ENCODE measurements at places on chromosomes 5 and 9. TPM values are rescaled to one million over a fixed set of nuclear protein-coding genes. Genes with fewer than 3 reads are reported as not detected.
A peak's percentile ranks its signal among the peaks of the same experiment; 100 is the strongest.

HARS2 gene
- 33.9 TPM for total RNA-seq

- DNase-seq, result no peak
Measured at GRCh38 chr9:120965344-120966012, 38.9 kb upstream of the TRAF1 start.

MARCOL gene
- total RNA-seq, result not detected

PIP5K1B gene
- not detected for total RNA-seq

- DNase-seq, result no peak
Measured at GRCh38 chr9:126674365-126675146, 60.8 kb downstream of the LMX1B start.

GRCh38 chr5:173228639-173229381, 6.2 kb downstream of the NKX2-5 start:
- DNase-seq, result no peak

ENTREP1 gene
- total RNA-seq, result 0.87 TPM

DNA sequence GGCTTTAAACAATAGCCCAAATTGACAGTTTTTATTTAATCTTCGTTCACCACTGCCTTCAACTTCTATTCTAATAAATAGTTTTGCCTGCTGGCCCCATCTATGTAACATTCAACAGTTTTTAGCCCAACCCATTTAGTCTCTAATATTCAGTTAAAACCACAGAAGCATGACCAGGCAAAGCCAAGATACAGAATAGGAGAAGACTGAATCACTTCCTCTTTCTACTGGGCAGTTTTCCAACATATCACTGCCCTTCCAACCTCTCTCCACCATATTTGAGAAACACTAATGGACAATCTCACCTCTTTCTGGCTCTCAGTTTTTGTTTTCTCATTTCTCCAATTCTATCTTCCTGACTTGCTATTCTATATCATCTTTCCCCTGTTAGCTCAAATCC, 352.9 kb downstream of the DNAH5 start:
- DNase-seq, result peak; percentile 52

DNA sequence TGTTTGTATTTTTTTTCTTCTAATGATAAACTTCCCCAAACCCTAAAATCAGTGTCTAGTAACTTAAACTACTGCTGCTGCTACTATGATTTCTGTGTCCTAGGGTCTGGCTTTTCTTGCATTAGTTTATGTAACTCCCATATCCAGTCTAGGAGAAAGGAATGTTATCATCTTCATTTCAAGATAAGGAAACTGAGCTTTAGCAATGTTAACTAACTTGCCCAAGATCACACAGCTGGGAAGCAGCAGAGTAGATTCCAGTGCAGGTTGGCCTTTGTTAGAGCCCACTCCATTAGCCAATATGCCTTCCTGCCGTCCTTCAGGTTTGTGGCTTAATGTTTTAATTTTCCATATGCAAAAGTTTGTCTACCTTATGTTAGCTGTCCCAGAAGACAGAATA, 10.4 kb downstream of the TMEM171 start:
- DNase-seq, result no peak

DOLK gene
- total RNA-seq, result 26.1 TPM

GRCh38 chr9:91740701-91741100, 209.3 kb downstream of the ROR2 start:
- DNase-seq, result peak; percentile 41

DPYSL3 gene
- 38.3 TPM for total RNA-seq
